ENCODE measurements at places on chromosomes 6 and 20. TPM values are rescaled to one million over a fixed set of nuclear protein-coding genes. Genes with fewer than 3 reads are reported as not detected.

PLN gene
- polyA plus RNA-seq = 34.1 TPM

FITM2 gene
- 2.6 TPM for polyA plus RNA-seq

BAG2 gene
- 2.1 TPM for polyA plus RNA-seq

ZSCAN23 gene
- 0.30 TPM for polyA plus RNA-seq

GJA10 gene
- not detected for polyA plus RNA-seq

LRRN4 gene
- 0.02 TPM for polyA plus RNA-seq

IL17F gene
- polyA plus RNA-seq = 0.96 TPM

MYLIP gene
- polyA plus RNA-seq = 25.5 TPM

DNA sequence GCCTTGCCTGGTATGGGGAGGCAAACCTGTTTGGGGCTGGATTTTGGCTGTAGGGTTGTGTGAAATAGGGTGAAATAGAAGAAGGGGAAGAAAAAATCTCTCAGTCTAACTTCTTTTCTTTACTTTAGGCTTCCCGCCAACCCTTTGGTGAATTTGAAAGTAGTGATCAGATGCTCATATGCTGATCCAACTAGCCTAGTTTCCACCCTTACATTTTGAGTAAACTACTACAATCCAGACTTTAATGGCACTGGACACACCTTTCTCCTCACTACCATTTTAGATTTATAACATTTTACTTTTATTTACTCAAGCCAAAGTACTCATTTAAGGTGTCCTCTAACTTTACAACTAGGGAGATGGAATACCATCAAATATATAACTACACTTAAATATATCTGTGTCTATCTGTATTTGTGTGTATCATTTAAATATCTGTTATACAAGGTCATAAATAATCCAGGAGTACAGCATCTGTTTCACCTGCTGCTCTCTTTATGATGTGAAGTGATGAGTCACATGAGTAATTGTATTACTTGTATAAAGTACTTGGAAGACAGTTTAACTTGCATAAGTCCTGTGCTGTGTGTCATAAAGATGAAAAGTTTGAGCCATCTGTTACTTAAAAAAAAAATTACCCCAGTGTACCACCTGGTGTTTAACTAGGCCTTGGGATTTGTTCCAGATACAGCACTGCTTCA, 172.1 kb downstream of the CDKAL1 start:
- DNase-seq = no peak

GRCh38 chr20:63441136-63442099, 31.0 kb downstream of the KCNQ2 start:
- DNase-seq = no peak

- no peak for DNase-seq
These were observed 85.4 kb downstream of the ZMYND8 start for GRCh38 chr20:47271046-47271615.

DNA sequence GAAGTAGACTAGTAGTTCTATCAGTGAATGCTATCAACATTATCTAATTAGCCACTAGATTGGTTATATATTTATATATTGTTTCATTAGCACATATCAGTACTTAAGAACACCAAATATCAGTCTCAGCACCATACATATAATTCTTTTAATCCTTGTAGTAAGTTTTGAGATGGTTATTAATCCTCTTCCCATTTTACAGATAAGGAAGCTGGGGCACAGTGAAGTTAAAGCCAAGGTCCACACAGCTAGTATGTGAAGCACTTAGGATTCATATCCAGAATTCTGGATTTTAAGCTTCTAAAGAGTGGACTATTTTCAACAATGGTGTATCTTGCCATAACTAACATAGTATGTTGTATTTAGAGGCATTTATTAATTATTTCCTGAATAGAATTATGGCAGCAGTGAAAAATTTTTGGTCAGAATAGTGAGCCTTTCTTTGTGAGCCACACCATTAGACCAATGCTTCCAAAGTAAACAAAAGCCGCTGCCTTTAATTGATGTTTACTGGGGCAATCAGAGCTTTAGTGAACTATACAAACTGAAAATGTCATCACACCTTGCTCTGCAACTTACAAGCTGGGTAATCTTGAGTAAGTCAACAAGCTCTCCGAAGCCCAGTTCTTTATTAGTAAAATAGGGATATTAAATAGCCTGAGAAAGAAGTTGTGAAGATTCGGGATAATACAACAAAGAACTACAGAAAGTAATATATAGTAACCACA, 41.9 kb upstream of the HBS1L start:
- DNase-seq = no peak

- no peak for DNase-seq
These were observed 51.0 kb downstream of the SSR1 start for GRCh38 chr6:7261852-7262461.

- DNase-seq = no peak
These were observed 359.2 kb upstream of the HSF2 start for GRCh38 chr6:122040261-122040660.

DNA sequence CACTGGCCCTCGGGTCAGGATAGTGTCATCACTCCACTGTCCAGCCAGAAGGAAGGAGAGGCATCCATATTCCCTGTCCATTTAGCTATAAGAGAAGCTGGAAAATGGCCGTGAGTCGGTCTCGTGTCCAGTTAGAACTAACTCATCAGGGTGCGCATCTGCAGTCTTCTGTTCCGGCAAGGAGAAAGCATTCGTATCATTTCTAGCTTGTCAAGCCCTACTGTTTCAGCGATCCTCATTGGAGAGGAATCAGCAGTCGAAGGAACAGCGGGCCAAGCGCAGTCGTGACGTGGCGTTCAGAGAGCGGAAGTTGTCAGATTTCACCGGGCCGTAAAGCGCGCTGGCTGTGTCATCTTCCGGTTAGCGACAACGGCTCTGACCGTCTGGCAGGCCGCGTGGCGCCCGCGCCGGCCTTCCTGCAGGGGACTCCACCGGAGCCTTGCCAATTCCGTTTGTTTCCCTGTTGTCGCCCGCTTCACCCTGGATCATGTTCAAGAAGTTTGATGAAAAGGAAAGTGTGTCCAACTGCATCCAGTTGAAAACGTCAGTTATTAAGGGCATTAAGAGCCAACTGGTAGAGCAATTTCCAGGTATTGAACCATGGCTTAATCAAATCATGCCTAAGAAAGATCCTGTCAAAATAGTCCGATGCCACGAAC, 32.9 kb downstream of the HM13 start:
- peak; percentile 89 for DNase-seq

- DNase-seq = no peak
These were observed 115.4 kb upstream of the BTN3A2 start for GRCh38 chr6:26249707-26249956.

DNA sequence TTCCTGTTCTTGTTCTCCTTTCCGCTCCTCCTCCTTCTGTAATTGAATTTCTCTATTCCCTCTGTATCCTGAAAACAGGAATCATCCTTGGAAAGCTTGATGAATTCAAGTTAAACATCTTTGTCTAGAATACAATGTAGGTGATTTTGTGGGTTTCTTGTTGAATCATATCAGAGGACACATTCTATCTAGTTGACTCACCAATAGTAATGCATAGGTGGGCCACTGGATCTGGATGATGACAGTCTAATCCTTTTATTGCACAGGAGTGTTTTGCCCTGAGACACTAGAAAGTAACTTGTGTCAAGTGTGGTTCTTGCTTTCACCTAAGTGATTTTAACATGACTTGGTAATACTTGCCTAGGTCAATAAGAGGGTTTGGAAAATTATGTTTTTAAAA, 164.3 kb downstream of the RFPL4B start:
- DNase-seq = no peak

DNA sequence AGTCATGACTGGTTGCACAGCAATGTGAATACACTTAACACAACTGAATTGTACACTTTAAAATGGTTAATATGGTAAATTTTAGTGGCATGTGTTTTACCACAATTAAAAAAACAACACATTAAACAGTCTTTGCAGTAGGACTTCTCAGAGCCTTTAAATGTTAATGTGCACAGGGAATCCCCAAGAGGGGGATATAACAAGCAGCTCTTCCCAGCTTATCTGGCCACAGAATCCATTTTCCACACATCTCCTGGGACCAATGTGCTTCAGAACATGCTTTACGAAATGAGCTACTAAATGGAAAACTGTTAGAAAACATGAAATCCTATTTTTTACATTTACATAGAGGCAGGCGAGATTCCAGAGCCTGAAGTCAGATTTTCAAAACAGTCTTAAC, 44.4 kb downstream of the FYN start:
- no peak for DNase-seq

DNA sequence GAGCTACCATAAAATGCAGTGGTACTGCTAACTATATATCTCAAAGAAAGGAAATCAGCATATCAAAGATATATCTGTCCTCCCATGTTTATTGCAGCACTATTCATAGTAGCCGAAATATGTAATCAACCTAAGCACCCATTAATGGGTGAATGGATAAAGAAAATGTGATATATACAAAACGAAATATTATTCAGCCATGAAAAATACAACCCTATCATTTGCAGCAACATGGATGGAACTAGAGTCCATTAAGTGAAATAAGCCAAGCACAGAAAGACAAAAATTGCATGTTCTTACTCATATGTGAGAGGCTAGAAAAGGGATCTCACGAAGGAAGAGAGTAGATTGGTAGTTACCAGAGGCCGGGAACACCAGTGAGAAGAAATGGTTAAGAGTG, 126.1 kb downstream of the PDE10A start:
- DNase-seq = no peak

- no peak for DNase-seq
These were observed 23.7 kb downstream of the SPATA2 start for GRCh38 chr20:49891476-49892110.

- DNase-seq = no peak
These were observed 360.1 kb upstream of the CHD6 start for GRCh38 chr20:41978246-41978790.

DNA sequence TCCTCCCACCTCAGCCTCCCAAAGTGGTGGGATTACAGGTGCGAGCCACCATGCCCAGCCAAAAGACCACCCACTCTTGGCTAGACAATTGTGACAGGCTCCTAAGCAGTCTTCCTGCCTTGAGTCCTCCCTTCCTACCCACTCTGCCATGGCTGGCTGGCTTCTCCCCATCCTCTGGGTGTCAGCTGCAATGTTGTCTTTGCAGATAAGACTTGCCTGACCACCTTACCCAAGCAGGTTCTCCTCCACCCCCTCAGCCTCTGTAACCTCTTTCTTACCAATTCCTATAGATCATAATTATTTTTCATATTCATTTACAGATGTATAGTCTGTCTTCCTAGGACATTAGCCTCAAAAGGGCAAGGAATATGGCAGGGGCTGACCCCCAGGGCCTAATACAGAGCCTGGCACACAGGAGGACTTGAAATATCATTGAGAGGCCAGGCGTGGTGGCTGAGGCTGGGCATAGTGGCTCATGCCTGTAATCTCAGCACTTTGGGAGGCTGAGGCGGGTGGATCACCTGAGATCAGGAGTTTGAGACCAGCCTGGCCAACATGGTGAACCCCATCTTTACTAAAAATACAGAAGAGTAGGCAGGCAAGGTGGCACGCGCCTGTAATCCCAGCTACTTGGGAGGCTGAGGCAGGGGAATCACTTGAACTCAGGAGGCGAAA, 28.7 kb upstream of the SPAG4 start:
- DNase-seq = no peak

- no peak for DNase-seq
These were observed 55.9 kb upstream of the C20orf144 start for GRCh38 chr20:33606118-33606771.

DNA sequence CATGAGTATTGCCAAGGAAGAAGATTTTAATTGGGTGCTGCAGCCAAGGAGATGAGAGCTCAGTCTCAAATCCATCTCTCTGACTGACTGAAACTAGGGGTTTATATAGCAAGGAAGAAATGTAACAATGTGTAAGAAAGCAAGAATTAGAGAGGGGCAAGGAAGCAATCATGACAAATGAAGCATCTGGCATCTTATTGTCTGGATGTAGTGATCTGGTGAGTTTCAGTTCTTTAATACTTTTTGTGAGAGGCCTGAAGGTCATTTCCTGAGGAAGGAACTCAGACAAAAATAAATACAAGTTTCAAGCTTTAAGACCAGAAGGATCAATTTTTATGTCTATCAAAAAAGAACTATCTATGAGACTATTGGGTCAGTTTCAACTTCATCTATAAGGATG, 64.2 kb downstream of the HTR1E start:
- DNase-seq = no peak

GRCh38 chr6:166471797-166472260, 89.1 kb upstream of the MPC1 start:
- no peak for DNase-seq

DNA sequence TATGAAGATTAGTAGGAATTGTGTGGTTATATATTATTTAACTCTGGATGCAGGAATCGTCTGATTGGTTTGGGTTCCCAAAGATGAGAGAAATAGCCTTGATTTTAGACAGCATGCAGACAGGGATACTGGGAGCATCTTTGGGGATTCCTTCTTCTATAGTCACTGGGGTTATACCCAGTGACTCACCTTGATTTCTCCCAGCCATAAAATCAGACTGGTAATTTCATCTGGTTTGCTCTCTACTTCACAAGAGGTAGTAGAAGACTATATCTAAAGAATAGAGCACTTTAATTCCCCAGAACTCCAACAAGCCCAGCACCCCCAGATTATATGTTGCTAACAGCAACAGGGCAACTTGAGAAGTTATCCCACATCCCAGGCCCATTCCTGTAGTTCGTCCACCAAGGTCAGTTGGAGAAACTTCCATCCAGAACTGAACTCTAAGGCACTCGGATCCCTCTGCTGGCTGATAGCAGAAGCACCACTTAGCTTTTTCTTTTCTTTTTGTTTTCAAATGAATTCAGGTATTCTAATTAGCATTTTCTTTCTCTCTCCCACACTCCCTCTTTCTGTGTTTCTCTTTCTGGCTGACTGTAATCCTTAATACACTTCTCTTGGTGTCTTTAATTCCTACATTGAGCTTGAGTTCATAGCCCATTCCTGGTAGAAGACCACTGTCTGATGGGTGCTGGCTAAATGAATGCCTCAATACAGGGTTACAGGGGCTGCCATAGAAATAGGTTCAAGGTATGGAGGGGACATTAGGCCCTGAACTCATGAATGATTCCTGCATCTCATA, 20.4 kb upstream of the EFHC1 start:
- DNase-seq = no peak

- DNase-seq = no peak
These were observed 10.3 kb downstream of the MTO1 start for GRCh38 chr6:73471686-73472290.

DNA sequence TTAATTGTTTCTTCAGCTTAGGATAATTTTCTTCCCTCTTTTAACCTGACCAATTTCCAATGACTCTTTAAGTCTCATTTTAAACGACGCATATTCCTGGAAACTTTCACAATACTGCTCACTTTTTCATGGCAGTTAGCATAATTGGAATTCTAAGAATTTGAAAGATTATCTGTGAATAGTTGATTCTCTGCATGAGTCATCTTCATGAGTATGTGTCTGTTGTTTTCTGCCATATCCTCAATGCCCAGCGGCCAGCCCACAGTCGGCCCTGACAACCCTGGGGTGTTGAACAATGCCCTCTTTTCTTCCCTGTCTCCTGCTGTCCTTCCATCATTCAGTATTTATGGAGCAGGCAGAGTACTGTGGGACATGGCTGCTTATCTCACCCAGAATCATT, 554.2 kb downstream of the CDH26 start:
- DNase-seq = no peak

DNA sequence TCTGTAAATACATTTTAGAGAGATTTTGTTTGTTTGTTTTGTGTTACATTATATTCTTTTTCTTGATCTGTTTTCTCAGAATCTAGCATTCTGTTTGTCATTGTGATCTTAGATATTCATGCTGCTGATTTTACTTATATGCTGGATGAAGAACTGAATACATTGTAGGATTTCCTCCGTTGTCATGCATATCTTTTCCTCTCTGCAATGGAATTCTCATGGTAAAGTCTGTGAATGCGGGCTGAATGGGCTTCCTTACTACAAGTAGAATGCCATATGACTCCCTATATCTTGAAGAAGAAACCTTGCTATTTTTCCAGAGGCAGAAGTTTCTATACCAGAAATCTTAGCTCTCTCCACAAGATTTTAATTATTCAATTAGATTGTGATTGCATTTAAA, 2.4 kb upstream of the DEFB114 start:
- no peak for DNase-seq

Measured in thymus (tissue), 14 donors.